Activated T-helper 17 cell treated with anti-CD3 and anti-CD28 coated beads, Interleukin-2, amount 50 U/mL, for 72 hours (primary cell): ENCODE measurements at places on chromosomes 7 and 10. TPM values are rescaled to one million over a fixed set of nuclear protein-coding genes. Genes with fewer than 3 reads are reported as not detected.
A peak's percentile ranks its signal among the peaks of the same experiment; 100 is the strongest.

IL15RA gene
- 28.2 TPM for total RNA-seq

EPO gene
- total RNA-seq, result not detected

PAX4 gene
- not detected for total RNA-seq

TUBB8 gene
- not detected for total RNA-seq

STEAP4 gene
- not detected for total RNA-seq

MYL7 gene
- total RNA-seq, result not detected

GRCh38 chr10:51273574-51273973 is 199.3 kb downstream of the PRKG1 start:
- no peak overlapping the region for H3K27ac ChIP-seq
- no peaks in the 10 kb centered on the region for H3K4me1 ChIP-seq
- no peaks in the 10 kb centered on the region for H3K36me3 ChIP-seq
- H3K4me3 ChIP-seq, result no peak overlapping the region

DNA sequence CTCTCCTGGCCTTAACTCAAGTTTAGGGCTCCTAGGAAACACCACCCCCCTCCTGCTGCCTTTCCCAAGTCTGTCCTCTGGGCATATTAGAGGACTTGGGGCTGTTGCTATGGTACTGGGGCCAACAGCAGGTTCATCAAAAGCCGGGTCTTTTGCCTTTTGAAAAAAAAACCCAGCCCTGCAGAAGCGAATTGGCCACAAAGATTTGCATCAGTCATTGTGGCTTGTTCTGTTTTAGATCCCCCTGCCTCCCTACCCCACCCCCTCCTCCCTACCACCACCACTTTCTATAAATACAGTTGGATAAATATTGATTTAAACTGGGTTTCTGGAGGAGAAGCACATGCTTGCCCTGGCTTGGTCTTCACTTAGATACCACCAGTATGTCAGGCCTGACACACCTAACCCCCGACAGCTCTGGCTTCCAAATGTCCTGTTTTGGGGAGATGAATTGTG is 7.0 kb downstream of the MXI1 start:
- peaks cover 50% of the 10 kb centered on the region for H3K36me3 ChIP-seq
- ATAC-seq, result no peak
- peak overlapping the region; percentile 90 for H3K4me3 ChIP-seq
- H3K4me1 ChIP-seq, result peaks cover 51% of the 10 kb centered on the region
- H3K27ac ChIP-seq, result no peak overlapping the region

GRCh38 chr10:17128261-17128660 is 1.4 kb downstream of the CUBN start:
- H3K27me3 ChIP-seq, result no peaks in the 10 kb centered on the region
- no peaks in the 10 kb centered on the region for H3K36me3 ChIP-seq

DNA sequence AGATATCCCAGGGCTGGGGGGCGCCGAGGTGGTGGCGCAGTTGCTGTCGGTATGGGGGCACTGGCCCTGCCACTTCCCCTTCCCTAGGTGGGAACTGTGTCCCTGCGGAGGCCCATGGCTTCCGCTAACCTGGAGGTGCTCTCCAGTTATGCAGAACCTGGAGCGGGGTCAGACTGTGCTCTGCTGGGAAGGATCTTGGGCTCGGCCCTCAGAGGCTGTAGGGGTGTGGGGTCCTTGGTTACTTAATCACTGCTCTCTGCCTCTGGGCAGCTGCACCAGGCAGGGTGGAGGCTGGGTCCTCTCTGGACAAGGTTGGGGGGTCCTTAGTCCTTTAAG is 2.4 kb downstream of the BRI3 start:
- ATAC-seq, result no peak
- H3K36me3 ChIP-seq, result peaks cover 9% of the 10 kb centered on the region
- no peak overlapping the region for H3K27ac ChIP-seq
- peak overlapping the region; percentile 41 for H3K4me3 ChIP-seq

GRCh38 chr10:30870896-30871295 is 160.8 kb downstream of the ZNF438 start:
- no peak overlapping the region for H3K4me3 ChIP-seq
- no peak overlapping the region for H3K27ac ChIP-seq
- H3K36me3 ChIP-seq, result no peaks in the 10 kb centered on the region
- no peak for ATAC-seq
- no peaks in the 10 kb centered on the region for H3K27me3 ChIP-seq

- no peaks in the 10 kb centered on the region for H3K4me1 ChIP-seq
- H3K36me3 ChIP-seq, result no peaks in the 10 kb centered on the region
- no peak overlapping the region for H3K27ac ChIP-seq
- H3K27me3 ChIP-seq, result peaks cover 7% of the 10 kb centered on the region
- no peak for ATAC-seq
Observed at GRCh38 chr10:26378861-26379294, 59.3 kb upstream of the APBB1IP start.

GRCh38 chr10:99605351-99605750 is 14.9 kb downstream of the SLC25A28 start:
- no peaks in the 10 kb centered on the region for H3K4me1 ChIP-seq
- no peak overlapping the region for H3K27ac ChIP-seq
- no peak for ATAC-seq
- no peak overlapping the region for H3K4me3 ChIP-seq

GRCh38 chr10:48361176-48361575 is 54.7 kb downstream of the MAPK8 start:
- no peaks in the 10 kb centered on the region for H3K27me3 ChIP-seq
- peaks cover 15% of the 10 kb centered on the region for H3K4me1 ChIP-seq
- no peak overlapping the region for H3K27ac ChIP-seq
- no peaks in the 10 kb centered on the region for H3K36me3 ChIP-seq
- H3K4me3 ChIP-seq, result no peak overlapping the region

DNA sequence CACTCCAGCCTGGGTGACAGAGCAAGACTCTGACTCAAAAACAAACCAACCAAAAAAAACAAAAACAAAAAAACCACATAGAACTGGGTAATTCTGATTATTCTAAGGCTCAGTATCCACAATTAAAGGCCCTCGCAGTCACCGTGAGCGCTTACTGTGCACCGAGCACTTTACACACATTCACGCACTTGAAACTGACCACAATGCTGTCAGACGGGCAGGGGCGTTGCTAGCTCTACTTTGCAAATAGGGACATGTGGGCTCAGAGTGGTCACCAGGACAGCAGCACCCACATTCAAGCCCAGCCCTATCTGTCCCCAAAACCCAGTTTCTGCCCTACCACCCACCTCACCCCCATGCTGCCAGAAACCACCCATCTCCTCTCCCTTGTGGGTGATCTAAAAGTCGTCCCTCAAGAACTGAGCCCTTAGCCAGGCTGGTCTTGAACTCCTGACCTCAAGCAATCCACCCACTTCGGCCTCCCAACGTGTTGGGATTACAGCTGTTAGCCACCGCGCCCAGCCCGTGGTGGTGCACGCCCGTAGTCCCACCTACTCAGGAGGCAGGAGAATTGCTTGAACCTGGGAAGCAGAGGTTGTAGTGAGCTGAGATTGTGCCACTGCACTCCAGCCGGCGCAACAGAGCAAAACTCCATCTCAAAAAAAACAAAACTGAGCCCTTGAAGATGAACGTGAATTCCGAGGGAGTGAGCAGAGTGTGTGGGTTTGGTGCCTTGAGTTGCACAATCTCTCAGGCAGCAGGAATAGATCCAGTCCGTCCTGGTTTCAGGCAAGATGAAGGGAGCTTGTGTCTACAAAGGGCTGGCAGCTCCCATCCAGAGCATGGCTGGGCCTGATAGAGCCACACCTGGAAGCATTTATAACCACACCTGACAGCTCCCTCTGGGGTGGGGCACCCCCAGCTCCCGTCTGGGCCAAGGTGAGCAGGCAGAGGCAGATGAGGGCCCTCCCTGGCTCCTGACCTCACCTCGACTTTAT is 5.4 kb upstream of the HSPB1 start:
- no peak overlapping the region for H3K27ac ChIP-seq
- H3K36me3 ChIP-seq, result no peaks in the 10 kb centered on the region
- H3K4me3 ChIP-seq, result no peak overlapping the region

- peak overlapping the region; percentile 94 for H3K4me3 ChIP-seq
- ATAC-seq, result peak; percentile 25
- no peaks in the 10 kb centered on the region for H3K27me3 ChIP-seq
- H3K4me1 ChIP-seq, result peaks cover 20% of the 10 kb centered on the region
- H3K27ac ChIP-seq, result peak overlapping the region; percentile 98
Observed at GRCh38 chr7:99409192-99409572, 413 bp downstream of the BUD31 start.

- no peaks in the 10 kb centered on the region for H3K36me3 ChIP-seq
- H3K4me3 ChIP-seq, result no peak overlapping the region
- H3K27ac ChIP-seq, result no peak overlapping the region
- no peaks in the 10 kb centered on the region for H3K4me1 ChIP-seq
- ATAC-seq, result no peak
Observed at GRCh38 chr7:83799333-83799732, 150.4 kb upstream of the SEMA3E start.

GRCh38 chr7:127782075-127782474 is 130.1 kb downstream of the SND1 start:
- peaks cover 28% of the 10 kb centered on the region for H3K4me1 ChIP-seq
- peaks cover 19% of the 10 kb centered on the region for H3K36me3 ChIP-seq
- H3K27me3 ChIP-seq, result no peaks in the 10 kb centered on the region
- H3K27ac ChIP-seq, result no peak overlapping the region
- ATAC-seq, result no peak

DNA sequence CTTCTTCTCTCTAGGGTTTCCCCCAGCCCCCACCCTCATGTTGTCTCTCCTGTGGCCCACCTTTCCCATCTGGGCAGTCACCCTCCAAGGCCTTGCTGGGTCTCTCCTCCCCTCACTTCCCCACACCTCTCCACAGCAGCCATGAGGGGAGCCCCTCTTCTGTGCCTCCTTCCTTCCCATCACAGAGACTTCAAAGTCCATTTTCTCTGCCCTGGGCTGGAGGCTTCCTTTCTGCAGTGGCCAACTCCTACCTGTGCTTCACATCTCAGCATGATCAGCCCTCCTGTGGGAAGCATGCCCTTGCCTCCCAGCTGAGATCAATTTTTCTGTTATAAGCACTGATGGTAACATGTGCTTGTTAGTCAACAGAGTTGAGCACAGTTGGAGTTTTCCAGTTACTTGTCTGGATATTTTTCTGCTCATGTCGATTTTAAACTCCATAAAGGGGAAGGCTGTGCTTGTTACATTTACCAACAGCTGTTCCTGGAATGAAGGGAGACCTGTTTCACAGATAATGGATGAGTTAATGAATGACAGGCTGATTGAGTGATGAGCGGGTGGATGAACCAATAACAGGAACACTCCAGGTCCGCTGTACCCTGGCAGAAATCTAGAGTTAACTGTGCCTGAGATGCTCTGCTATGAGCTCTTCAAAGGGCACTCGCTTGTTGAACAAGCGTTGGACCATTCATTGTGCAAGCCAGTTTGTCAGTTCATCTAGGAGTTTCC is 71.4 kb upstream of the PRSS58 start:
- peak overlapping the region; percentile 6 for H3K4me3 ChIP-seq
- no peaks in the 10 kb centered on the region for H3K36me3 ChIP-seq
- no peaks in the 10 kb centered on the region for H3K4me1 ChIP-seq
- peaks cover 17% of the 10 kb centered on the region for H3K27me3 ChIP-seq
- no peak overlapping the region for H3K27ac ChIP-seq

DNA sequence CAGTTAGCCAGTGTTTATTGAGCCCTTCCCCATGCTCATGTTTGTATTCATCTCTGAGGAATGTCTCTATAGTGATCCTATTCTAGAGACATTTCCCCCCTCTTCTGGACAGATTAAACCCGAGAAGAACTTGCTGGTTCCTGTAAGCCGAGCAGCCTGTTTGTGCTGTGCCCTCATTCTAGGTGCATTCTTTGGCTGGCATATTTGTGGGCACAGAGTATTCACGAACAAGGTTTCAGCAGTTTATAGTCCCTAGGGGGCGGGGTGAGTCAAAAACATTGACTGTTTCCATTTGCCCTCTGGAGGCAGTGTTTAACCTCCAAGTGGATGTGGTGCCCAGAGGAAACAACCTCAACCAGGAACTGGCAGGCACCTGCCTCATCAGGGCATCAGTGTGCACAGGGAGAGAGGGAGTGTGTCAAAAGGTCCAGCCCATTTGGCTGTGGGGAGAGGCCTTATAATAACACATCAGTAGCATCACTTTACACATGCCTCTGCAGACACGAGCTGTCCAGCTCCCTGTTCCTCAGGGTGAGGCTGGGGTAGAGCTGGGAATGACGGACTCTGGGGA is 273.3 kb upstream of the LRGUK start:
- ATAC-seq, result peak; percentile 24
- no peak overlapping the region for H3K27ac ChIP-seq
- no peak overlapping the region for H3K4me3 ChIP-seq
- H3K27me3 ChIP-seq, result no peaks in the 10 kb centered on the region
- H3K4me1 ChIP-seq, result peaks cover 4% of the 10 kb centered on the region

DNA sequence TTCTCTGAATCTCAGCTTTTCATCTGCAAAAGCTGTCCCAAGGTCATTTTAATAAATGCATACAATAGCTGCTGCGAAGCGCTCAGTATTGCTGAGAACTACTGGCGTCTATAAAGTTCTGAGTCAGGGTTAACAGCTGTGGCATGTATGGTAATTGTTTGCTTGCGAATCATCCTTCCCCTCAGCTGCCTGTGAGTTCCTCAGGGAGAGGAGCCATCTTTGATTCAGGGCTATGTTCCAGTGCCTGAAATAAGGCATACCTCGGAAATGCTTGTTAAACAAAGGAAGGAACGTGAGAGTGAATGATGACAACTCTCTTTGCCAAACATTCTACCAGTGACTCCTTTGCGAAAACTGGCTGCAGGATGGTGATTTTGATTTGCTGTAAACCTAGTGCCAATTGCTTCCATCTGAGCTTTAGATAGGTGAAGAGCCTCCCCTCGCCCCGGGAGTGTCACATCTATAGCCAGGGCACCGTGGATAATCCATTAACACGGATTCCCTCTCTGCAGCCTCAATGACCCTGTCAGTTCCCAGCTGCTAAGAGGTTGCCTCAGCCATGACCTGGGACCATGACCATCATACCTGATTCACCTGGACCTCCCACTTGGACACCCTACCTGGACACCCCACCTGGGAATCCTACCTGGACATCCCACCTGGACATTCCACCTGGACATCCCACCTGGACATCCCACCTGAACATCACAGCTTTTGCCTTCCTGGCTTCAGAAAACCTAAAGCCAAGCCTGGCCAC is 39.6 kb downstream of the GPRIN2 start:
- H3K36me3 ChIP-seq, result no peaks in the 10 kb centered on the region
- no peak overlapping the region for H3K27ac ChIP-seq
- H3K27me3 ChIP-seq, result no peaks in the 10 kb centered on the region
- ATAC-seq, result no peak

DNA sequence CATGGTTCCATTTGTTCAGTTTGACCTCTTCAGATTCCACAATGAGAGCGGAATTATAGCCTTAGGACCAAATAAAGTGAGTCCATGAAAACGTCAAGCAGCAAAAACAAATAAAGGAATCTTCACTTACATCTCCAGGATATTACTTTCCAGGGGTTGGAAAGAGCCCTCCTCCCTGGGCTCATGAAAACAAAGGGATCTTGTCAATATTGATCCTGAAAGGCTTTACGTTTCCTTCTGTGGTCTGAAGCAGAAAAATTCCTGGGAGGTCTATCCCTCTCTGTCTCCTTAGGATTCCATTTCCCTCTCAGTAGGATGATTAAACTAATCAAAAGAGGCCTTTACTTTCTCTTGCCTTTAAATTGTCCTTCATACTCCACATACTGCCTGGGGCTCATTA is 293.5 kb downstream of the GPAM start:
- no peak overlapping the region for H3K27ac ChIP-seq
- no peaks in the 10 kb centered on the region for H3K36me3 ChIP-seq
- H3K27me3 ChIP-seq, result peaks cover 19% of the 10 kb centered on the region
- ATAC-seq, result no peak
